CD8-positive, alpha-beta memory T cell (primary cell): ENCODE measurements at places on chromosomes 12 and 14. TPM values are rescaled to one million over a fixed set of nuclear protein-coding genes. Genes with fewer than 3 reads are reported as not detected.

- no peak for DNase-seq
- H3K4me3 ChIP-seq = peak overlapping the region; percentile 97
- peak overlapping the region; percentile 96 for H3K27ac ChIP-seq
- no peaks in the 10 kb centered on the region for H3K27me3 ChIP-seq
Measured at GRCh38 chr14:20680843-20681347, 3.5 kb upstream of the RNASE4 start.

Gene KCNH3
- 1.4 TPM for polyA plus RNA-seq

Gene AMN
- polyA plus RNA-seq = 1.6 TPM

Gene COX8C
- polyA plus RNA-seq = not detected

Gene JAG2
- 0.15 TPM for polyA plus RNA-seq

DNA sequence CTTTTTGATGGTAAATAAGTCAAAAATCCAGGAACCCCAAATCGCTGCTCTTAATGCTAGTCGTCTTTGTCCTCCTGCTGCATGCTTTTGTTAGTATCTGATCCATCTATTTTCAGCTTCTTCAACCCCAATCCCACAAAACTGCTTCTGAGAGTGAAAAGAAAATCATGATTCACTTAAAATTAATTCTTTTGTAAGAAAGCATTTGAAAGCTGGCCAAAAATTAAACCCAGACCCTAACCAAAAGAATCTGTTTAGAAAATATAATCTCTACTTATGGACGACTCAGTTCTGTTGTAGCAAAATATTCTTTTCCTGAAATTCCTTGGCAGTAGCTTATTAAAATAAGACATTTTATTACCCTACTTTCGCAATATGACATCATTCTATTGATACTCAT lies 443.6 kb upstream of the SYT1 start:
- no peaks in the 10 kb centered on the region for H3K36me3 ChIP-seq
- no peak for DNase-seq
- no peak overlapping the region for H3K4me3 ChIP-seq
- no peaks in the 10 kb centered on the region for H3K27me3 ChIP-seq

Gene SERPINA1
- not detected for polyA plus RNA-seq

Gene SSTR1
- polyA plus RNA-seq = not detected

- no peaks in the 10 kb centered on the region for H3K36me3 ChIP-seq
- no peak overlapping the region for H3K27ac ChIP-seq
- H3K4me3 ChIP-seq = no peak overlapping the region
- no peaks in the 10 kb centered on the region for H3K4me1 ChIP-seq
Measured at GRCh38 chr12:57139796-57140649, 7.4 kb downstream of the LRP1-AS start.

DNA sequence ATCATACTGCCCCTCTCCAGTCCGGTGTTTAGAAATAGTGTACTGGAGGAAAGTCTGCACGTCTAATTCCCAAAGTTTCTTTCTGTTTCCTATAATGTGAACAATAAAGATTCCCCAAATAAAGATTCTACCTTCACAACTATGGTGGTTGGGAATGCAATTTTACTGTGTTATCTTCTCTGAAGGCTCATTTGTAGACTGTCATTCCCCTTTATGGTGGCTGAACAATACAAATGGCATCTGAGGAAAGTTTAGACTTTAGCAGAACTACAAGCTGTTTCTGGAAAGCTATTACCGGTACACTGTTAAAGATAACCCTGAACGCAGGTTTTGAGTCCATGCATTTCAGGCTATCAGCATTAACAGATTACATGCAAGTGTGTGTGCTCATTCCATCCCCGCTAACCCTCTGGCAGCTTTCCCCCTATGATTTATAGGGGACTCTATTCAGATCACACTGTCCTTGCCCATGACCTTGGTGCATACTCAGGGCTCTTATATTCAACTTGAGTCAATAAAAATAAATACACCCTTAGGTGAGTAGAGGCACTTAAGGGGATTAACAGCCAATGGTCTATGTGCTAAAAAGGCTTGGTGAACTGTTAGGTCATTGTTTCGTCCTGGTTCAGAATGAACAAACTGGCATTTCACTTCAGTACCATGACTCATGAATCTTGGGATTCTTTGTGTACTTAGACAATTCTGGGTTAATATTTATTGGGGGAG lies 60.7 kb upstream of the PYGL start:
- H3K4me3 ChIP-seq = no peak overlapping the region
- no peak overlapping the region for H3K27ac ChIP-seq
- no peaks in the 10 kb centered on the region for H3K27me3 ChIP-seq
- no peaks in the 10 kb centered on the region for H3K4me1 ChIP-seq

Gene PLEK2
- polyA plus RNA-seq = 0.58 TPM

Gene P2RX2
- polyA plus RNA-seq = not detected

GRCh38 chr14:104349950-104350349 lies 211.6 kb downstream of the KIF26A start:
- H3K27ac ChIP-seq = no peak overlapping the region
- H3K27me3 ChIP-seq = peaks cover 4% of the 10 kb centered on the region
- no peaks in the 10 kb centered on the region for H3K4me1 ChIP-seq
- H3K36me3 ChIP-seq = no peaks in the 10 kb centered on the region
